ENCODE measurements at places on chromosomes 3 and 15.
A peak's percentile ranks its signal among the peaks of the same experiment; 100 is the strongest.

DNA sequence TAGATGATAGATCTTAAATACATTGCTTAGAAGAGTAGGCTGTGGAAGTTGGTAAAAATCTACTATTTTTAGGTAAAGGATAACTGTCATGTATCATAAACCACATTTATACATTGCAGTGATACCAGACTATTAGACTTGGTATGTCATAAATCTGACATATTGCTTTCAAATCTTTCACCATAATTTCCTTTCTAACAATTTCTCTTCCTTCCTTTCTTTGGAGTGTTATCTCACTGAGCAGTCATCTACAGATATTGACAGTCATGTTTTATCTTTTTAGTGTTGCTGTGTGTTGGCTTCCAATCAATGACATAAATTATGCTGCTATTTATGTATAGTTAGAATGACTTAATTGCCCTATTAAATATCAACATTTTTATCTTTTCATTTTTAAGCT, 588.7 kb downstream of the TUSC7 start:
- no peak for DNase-seq

DNA sequence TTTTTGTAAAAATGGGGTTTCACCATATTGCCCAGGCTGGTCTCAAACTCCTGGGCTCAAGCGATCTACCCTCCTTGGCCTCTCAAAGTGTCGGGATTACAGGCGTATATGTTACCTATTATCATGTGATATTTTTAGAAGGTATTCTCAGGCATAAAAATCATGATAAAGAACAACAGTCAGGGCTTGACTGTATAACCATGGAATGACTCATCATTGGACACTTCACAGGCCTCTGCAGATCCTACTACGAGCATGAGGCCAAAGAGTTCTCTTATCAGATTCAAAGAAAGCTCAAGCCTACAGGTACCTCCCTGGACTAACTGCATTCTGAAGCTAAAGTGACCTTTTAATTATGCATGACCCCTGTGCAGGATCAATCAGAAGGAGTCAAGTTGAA, 91.7 kb upstream of the PRICKLE2 start:
- no peak for DNase-seq

GRCh38 chr15:69755551-69756310, 303.1 kb downstream of the RPLP1 start:
- peak; percentile 53 for DNase-seq

- no peak for DNase-seq
Measured at GRCh38 chr3:86244905-86245304, 746.0 kb downstream of the VGLL3 start.

DNA sequence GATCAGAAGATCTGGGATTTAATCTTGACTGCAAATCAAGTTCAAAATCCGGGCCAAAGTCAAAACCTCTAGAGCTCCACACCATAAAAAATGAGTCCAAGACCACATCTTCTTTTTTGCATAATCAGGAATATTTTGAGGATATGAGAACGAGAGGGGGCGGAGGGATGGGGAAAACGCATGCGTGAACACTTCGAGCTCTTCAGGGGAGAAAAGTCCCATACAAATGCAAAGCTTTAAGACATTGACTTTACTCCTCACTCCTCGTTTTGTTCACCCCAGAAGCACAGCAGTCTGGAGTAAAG, 68.2 kb downstream of the SUMF1 start:
- DNase-seq = no peak

- DNase-seq = peak; percentile 99
Measured at GRCh38 chr3:170467571-170468147, 49.0 kb downstream of the CLDN11 start.

- no peak for DNase-seq
Measured at GRCh38 chr3:142977399-142977728, 13.9 kb upstream of the PAQR9 start.

DNA sequence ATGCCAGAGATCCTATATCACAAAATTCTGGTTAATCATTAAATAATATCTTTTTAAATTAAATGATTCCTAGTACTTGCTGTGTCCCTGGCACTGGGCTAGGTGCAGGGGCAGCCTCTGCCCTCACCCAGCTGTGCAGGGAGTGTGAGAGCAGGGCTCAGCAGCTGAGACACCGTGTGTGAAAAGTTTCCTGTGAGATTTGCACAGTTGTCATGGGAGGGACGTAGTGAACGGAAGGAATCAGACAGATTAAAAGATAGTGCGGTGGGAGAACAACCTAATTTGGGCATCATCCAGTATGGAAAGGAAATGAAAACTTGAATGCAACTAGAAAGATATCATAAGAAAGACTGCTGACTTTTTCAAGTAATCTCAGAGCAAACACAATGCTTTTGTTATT, 204.1 kb downstream of the SSR3 start:
- no peak for DNase-seq

GRCh38 chr3:99542767-99543518, 95.5 kb upstream of the COL8A1 start:
- DNase-seq = no peak

- DNase-seq = no peak
Measured at GRCh38 chr15:93762036-93762435, 469.3 kb upstream of the MCTP2 start.

GRCh38 chr3:36418296-36418695, 38.0 kb downstream of the STAC start:
- DNase-seq = no peak

- DNase-seq = no peak
Measured at GRCh38 chr15:81511138-81511537, 137.1 kb upstream of the TMC3 start.

GRCh38 chr15:51991141-51991540, 19.6 kb upstream of the LEO1 start:
- no peak for DNase-seq

- no peak for DNase-seq
Measured at GRCh38 chr3:129988429-129988828, 13.9 kb downstream of the TRH start.

DNA sequence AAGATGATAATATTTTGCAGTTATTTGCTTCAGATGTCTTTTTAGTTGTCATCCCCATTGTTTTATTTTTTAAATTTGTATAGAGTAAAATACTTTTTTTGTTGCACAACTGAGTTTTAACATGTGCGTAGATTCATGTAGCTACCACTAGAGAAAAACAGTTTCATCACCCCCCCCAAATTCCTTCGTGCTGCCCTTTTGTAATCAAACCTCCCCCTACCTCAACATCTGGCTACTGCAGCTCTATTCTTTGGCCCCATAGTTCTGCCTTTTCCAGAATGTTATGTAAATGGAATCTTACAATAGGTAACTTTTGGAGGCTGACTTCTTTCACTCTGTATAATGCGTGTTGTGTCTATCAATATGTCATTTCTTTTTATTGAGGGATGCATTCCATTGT, 232.0 kb upstream of the RASGRP1 start:
- DNase-seq = no peak

DNA sequence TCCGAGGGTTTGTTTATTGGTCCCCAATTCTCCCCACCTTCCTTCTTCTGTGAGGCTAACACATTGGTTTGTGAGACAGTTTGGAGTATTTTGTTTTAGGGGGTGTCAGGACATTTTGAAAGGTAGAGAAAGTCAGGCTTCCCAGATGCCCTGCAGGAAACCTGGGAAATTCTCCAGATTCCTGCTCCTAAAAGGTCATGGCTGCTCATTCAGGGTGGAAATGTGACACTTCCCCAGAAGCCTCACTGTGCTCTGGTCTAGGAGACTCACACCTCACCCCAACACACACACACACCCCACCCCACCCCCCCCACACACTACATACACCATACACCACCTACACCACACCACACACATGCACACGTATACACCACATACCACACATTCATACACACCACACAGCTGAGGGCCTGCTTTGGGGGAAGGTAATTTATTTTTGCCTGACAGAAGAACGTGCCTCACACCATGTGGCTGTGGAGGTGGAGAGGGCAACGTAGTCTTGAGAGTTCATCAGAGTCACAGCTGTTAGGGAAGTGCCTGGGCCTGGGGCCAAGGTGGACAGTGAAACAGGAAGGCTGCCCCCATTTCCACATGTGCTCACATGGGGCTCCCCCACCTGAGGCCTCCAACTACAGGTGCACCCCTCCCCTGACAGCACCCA, 40.4 kb upstream of the LIMD1 start:
- DNase-seq = no peak

GRCh38 chr3:153169793-153170383, 7.9 kb downstream of the RAP2B start:
- no peak for DNase-seq

- no peak for DNase-seq
Measured at GRCh38 chr3:59880717-59881116, 830.9 kb upstream of the CFAP20DC start.

GRCh38 chr3:124664804-124665203, 65.4 kb upstream of the UMPS start:
- no peak for DNase-seq

GRCh38 chr15:90520365-90520764, 9.4 kb upstream of the CRTC3 start:
- DNase-seq = no peak

- DNase-seq = no peak
Measured at GRCh38 chr3:130504701-130505100, 12.3 kb upstream of the COL6A6 start.

DNA sequence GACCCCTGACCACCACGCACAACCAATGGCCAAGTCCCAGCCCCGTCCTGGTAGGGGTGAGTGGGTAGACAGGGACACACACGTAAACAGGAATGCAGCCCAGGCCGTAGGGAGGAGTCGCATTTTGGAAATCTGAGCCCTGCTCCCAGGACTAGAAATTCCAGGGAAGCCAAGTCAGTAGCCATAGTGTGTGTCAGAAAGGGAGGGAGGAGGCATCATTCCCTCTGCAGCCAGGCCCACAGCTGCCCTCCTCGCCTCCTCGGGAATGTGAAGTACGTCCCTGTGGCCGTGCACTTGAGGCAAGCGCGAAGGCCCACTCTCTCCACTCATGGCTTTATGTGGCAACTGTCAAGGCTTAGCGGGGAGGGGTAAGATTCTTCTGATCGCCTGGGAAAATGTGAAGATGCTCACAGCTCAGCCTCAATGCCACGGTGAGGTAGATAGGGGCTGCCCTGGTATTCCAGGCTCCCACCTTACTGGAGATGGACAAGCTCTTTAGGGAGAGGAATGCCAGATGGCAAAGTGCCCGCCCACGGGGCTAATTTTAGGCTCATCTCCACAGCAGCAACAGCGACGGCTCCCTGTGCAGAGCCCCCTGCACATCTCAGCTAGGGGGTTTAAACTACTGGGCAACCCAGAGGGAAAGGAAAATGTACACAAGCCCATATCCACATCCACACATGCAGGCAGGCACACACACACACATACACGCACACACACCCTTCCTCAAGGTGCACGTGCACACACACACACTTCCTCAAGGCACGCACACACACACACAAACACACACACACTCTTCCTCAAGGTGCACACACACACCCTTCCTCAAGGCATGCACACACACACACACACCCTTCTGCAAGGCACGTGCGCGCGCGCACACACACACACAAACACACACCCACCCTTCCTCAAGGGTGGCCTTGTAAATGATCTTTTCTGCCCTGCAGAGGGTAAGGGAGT, 65.5 kb downstream of the ADCY5 start:
- no peak for DNase-seq

- DNase-seq = no peak
Measured at GRCh38 chr3:18422972-18423371, 2.2 kb downstream of the SATB1 start.

DNA sequence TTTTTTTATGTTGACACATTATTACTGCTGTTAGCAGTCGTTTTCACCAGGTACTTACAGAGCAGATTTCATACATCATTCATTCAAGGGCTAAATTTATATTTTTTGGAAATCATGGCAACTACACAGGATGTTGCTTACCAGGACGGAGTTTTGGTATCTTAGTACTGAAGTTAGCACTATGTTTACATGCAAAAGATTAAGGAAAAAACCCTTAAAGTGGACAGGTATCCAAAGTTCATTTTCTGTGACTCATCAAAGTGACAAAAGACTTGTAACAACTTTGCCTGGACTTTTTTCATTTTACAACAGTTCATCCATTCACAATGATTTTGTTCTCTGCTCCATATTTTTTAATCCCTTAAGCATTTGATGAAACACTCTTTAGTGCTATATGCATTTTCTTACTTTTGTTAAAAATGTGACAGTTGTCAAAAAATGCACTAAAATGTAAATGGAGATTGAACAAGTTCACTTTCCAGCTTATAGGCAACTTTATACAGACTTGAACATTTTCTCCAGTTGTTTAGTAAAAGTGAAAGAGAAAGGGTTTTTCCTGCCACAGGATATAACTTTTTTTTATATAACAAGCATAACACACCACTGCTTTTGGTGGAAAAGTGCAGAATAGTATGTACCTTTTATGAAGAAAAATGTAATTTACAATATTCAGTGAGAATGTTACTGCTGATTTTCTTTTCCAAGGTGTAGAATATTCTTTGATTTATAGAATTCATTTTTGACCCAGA, 104.1 kb downstream of the STT3B start:
- DNase-seq = no peak

DNA sequence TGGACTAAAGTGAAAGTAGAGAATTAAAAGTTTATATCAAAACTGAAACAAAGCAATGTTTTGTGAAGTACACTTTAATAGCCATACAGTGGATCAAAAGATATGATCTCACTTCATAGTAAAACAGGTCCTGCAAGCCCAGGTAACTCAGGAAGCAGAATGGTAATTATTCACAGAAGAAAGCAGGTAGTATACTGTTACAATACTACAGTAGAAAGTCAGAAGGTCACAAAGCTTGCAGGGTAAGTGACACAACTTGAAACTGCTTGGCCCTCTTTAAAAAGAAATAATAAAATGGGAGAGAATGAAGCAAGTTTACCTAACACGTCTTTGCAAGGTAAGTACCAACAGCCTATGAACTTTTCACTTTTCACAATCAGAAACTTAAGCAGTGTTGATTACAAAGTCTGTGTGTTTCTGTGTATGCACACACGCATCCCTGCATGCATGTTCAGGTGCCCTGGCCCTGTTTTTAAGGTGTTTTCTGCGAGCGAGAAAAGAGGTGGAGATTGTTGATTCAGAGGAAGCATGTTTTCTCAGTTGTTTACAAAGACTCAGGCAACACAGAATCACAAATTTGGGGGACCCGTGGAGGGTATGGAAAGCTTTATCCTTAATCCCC, at the start of gene NAALADL2:
Gene NAALADL2, plus strand, starts transcription at position 221 of the 622 bp plus-strand sequence.
- DNase-seq = peak; percentile 73

DNA sequence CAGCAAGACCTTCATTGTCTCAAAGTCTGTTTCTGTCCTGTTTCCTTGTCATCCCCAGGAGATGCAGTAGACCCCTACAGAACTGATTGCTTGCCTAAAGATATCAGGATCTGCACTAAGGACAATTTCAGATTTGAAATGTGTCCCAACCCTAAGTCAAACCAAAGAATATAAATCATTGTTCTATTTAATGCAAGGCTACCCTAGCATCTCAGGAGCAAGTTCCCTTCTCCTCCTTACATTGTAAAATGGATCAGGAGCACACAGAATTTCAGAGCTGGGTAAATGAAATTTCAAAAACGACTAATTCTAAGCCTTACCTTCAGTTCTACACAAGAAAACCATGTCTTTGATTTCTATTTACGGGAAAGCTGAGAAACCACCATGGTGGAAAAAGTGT, 360.9 kb upstream of the KCNH8 start:
- no peak for DNase-seq

DNA sequence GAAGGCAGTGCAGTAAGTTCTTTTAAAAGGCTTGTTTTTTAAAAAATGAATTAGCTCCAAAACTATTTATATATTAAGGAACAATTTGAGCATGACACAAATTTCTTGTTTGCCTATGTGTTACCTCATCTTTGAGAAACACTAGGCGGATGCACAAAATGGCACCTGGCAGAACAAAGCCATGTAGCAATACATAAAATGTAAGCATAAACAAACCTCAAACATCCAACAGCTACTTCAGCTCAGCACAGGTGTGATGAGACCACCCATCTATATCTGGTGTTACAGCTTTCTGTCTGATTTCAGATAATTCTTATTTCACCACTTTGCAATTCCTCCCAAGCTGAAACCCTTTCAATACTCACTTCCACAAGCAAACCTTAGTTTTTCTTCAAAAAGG, 221.2 kb upstream of the CNTN6 start:
- no peak for DNase-seq
